ENCODE measurements at places on chromosomes 5 and 9. TPM values are rescaled to one million over a fixed set of nuclear protein-coding genes. Genes with fewer than 3 reads are reported as not detected.
A peak's percentile ranks its signal among the peaks of the same experiment; 100 is the strongest.

PCDHB10 gene
- total RNA-seq = 4.5 TPM

LSM11 gene
- total RNA-seq = 2.4 TPM

C5orf63 gene
- not detected for total RNA-seq

NXNL2 gene
- not detected for total RNA-seq

OCLN gene
- 2.9 TPM for total RNA-seq

MSMP gene
- not detected for total RNA-seq

IFNA1 gene
- total RNA-seq = not detected

TNFSF15 gene
- total RNA-seq = 0.80 TPM

ST6GALNAC6 gene
- 14.8 TPM for total RNA-seq

- DNase-seq = no peak
Measured at GRCh38 chr5:125526966-125527365, 780.5 kb upstream of the ZNF608 start.

- no peak for DNase-seq
Measured at GRCh38 chr5:62737766-62738165, 159.1 kb downstream of the LRRC70 start.

DNA sequence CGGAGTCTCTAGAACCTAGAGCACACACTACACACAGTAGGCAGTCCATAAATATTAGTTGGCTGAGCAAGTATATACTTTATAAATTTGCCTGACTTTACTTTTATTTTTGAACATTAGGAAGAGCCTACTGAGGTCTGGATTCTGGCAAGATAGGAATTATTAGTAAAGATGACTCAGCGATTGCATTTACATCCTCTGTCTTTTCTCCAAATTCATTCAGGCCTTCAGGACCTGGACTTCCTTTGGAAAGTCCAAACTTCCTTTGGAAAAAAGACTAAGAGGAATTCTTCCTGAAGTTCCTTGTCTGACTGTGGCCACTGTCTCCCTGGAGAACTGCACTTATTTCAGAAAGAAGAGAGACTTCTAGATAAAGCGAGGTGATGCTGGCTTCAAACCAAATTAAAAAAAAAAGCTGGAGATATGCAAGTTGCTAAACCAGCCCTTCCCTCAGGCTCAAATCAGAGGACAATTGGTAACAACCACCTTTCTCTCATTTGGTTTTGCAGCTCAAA lies 251.3 kb downstream of the GAS1 start:
- DNase-seq = no peak

- DNase-seq = peak; percentile 38
Measured at GRCh38 chr5:170306381-170306831, 8.8 kb upstream of the LCP2 start.

- DNase-seq = peak; percentile 81
Measured at GRCh38 chr5:134510970-134511795, 14.3 kb upstream of the JADE2 start.

- no peak for DNase-seq
Measured at GRCh38 chr5:169201597-169201996, 99.3 kb downstream of the SLIT3 start.

DNA sequence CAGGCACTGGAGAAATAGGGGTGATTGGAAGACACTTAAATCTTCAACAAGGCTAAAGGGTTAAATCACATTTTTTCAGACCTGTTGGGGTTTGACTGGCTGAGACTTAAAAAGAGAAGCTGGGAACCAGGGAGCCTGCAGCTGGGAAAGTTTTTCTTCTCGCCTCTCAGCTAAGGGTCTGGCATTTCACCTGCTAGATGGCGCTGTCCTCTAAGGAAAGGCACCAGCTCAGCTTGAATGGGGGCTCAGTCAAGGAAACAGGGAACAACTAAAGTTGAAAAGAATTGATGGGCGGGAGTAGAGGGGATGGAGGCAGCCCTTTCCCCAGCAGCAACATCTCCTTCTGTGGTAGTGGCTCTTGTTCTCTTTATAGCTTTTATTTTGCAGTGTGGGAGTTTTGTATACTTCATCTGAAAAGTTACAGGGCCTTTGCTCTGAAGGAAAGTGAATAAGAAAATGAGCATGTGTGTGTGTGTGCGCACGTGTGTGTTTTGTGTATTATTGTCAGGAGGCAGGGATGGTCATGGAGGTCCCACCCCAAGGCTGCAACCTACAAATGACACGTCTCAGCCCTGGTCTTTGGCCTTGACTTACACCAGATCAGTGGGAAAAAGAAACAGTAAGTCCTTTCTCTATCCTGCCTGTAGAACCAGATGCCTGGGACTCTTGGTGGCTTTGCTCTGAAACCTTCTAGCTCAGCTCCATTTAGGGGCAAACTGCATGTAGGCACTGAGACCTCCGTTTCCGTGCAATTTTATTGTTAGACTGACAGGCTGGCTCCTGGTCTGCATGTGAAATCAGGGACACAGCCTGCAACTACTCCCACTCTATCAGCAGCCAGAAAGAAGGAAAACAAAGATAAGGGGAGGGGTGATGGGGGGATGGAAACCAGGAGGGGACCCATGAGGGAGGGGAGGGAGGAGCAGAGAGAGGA lies 316.2 kb upstream of the CLINT1 start:
- peak; percentile 39 for DNase-seq

- no peak for DNase-seq
Measured at GRCh38 chr9:114837923-114838322, 32.1 kb upstream of the TNFSF15 start.
